GM04503 (cell line): ENCODE measurements at places on chromosomes 13 and 19.

- no peak for DNase-seq
Observed at GRCh38 chr19:1783874-1784273, 28.2 kb downstream of the ATP8B3 start.

DNA sequence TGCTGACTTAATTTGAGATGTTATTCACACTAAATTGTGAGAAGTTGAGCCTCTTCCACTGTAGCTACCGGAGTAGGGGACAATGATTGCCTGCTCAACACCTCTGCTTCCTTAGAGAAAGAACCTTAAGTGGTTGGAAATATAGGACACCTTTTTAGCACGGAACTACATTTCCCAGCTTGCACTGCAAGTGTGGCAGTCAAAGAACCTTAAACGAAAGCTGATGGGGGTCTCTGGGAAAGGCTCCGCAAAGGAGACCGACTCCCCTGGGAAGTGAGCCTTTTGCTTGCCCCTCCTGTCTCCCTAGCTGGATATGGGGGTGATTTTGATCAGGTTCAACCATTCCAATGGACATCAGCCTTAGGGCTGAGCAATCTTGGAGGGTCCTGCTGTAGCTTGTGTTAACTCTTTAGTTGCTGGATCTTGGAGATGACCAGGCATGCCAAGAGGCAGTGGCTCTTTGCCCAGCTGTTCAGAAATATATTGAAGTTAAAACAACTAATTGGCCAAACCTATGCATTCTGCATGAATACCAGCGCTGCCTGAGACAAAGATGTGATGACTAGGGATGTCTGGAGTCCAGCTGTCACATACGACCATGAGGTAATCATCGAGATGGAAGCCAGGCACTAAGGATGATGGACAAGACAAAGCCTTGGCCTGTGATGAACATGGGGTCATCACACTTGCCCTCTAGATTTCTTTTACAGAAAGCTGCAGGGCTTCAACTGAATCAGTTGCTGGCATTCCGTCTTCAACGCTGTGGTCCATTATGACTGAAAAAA lies 286.5 kb downstream of the FOXO1 start:
- no peak for DNase-seq

GRCh38 chr13:75829830-75830229 lies 193.7 kb downstream of the LMO7 start:
- DNase-seq: no peak

GRCh38 chr13:80157261-80157932 lies 183.5 kb downstream of the SPRY2 start:
- DNase-seq: no peak

- DNase-seq: no peak
Observed at GRCh38 chr13:73335944-73336343, 277.1 kb downstream of the KLF5 start.

- DNase-seq: no peak
Observed at GRCh38 chr19:10454267-10454666, 33.9 kb downstream of the PDE4A start.

- DNase-seq: peak; percentile 93
Observed at GRCh38 chr19:10817291-10818038, 18.5 kb downstream of the TMED1 start.

GRCh38 chr19:21604951-21605476 lies 99.6 kb downstream of the ZNF429 start:
- no peak for DNase-seq

GRCh38 chr13:66563076-66563475 lies 667.1 kb downstream of the PCDH9 start:
- no peak for DNase-seq

GRCh38 chr19:3122512-3122870 lies 13.3 kb upstream of the GNA15 start:
- DNase-seq: no peak

GRCh38 chr13:112891477-112892401 lies 77.3 kb upstream of the MCF2L start:
- no peak for DNase-seq

DNA sequence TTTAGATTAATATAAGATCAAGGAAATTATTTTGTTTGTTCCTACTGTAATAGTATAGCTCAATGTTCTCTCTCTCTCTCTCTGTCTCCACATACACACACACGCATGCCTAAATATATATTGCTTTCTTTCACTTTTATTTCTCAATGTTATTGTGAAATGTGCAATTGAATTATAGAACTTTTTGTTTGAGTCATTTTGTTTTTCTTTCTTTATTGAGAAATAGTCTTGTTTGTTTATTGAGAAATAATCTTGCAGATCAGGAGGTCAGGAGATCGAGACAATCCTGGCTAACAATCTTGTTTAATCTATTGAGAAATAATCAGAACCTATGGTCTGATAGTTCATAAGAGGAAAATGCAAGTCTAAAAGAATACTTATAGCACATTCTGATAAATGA lies 1581.3 kb downstream of the EFNB2 start:
- no peak for DNase-seq

- DNase-seq: no peak
Observed at GRCh38 chr19:6740589-6741343, 1.3 kb downstream of the TRIP10 start.

GRCh38 chr13:33355201-33355895 lies 69.8 kb upstream of the STARD13 start:
- DNase-seq: peak; percentile 26

GRCh38 chr19:39351537-39352064 lies 9.4 kb downstream of the SAMD4B start:
- DNase-seq: no peak

GRCh38 chr13:40549500-40550094 lies 116.8 kb downstream of the FOXO1 start:
- DNase-seq: peak; percentile 44

DNA sequence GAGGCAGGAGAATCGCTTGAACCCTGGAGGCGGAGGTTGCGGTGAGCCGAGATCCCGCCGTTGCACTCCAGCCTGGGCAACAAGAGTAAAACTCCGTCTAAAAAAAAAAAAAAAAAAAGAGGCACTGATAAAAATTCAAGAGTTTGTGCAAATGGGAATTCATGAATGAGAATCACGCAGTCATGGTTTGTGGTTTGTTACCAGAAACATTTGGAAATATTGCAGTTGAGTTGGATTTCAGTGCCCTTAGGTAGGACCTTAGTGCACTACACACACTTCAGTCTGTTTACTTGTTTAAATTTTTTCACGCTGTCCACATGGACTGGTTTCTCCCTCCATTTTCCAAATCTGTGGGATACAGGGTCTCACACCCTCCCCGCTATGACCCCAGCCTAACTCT lies 28.4 kb downstream of the ZNF844 start:
- DNase-seq: no peak

- no peak for DNase-seq
Observed at GRCh38 chr13:45737571-45738017, 35.5 kb downstream of the CBY2 start.

DNA sequence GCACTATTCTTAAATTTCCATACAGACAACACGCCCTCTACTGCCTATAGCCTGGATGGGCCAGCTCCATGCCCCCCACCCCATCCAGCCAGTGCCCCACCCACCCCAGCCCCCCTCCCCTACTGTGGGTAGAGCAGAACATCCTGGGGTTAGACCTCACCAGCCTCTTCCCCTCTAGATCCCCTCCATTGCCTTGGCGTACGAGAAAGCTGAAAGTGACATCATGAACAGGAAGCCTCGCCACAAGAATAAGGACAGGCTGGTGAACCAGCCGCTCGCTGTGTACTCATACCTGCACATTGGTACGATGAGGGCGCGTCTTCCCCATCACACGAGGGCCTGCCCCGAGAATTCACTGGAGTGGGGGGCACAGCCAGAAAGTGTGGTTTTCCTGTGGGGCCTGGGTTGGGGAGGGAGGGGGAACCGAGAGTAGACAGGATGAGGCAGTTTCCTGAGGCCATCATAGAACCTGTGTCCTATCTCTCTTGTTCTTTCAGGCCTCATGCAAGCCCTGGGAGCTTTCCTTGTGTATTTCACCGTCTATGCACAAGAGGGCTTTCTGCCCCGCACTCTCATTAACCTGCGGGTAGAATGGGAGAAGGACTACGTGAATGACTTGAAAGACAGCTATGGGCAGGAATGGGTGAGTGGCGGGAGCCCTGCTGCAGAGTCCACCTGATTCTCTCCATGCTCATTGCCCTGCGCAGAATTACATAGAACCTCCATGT lies 29.1 kb downstream of the ATP12A start:
- DNase-seq: no peak

DNA sequence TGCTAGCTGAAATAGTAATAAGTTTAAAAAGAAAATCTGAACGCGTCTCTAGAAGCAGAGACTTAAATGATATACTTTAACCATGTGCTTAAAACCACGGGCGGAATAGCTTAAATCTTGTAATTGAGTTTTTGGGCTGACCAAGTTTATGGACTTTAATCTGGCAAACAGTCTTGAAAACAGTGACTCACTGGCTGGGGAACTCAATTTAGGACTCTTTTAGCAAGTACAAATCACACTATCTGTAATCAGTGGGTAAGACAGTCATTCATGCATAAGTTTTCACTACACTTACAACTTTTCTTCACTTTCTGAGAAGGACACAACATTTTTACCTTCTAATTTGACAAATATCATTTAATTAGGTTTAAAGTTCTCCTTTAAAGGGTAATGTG lies 26.8 kb downstream of the ZNF627 start:
- peak; percentile 25 for DNase-seq

DNA sequence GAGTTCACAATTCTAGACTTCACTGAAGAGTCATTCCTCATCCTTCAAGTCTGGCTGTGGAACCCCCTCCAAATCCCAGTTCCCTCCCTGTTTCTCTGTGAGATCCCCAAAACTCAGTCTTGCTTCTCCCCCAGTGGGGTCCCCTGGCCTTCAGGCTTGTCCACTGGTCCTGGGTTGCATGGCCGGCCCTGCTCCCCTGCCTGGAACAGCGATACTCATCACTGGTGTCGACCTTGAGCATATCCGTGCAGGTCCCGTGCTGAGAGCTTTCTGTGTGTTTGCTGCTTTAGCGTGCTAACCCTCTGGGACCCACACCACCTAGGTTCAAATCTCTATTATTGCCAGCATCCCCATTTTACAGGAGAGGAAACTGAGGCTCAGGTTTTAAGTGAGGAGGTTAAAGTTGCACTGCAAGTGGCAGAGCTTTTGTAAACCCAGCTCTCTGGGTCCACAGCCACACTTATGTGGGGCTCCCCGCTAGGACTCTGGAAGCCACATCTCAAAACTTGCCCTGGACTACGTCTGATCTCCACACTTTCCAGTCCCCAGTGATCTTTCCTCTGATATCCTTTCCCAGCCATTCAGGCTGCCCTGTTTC lies 15.5 kb downstream of the LIPE start:
- no peak for DNase-seq

DNA sequence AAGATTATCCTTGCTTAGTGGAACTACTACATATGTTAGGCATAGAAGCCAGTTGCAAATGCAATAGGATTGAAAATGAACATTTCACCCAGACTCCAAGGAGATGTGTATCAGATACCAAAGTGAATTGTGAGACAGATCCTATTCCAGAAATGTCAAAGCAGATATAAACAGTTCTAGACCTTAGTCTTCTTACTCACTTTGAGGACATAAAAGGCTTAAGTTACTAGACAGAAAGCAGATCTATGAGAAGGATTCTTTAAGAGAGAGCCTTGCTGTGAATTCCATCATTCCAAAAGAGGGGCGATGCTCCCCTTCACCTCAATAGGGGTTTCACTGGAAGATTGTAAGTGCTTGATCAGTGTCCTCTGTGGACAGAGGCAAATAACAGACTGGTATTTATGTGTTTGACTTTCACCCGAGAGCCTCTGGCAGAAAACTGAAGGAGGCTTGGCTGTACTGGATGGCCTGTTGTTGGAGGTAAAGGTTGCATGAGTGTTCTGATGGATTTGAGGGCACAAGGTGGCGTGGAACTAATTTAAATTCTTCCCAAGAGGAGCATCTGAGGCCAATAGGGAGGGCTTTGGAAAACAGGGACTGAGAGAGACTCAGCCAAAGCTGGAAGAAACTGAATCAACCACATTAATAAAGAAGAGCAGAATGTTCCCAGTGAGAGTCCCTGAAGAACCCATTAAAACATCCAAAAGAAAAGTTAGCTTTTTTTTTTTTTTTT lies 194.8 kb downstream of the DCLK1 start:
- no peak for DNase-seq

- no peak for DNase-seq
Observed at GRCh38 chr13:58324161-58324560, 692.6 kb downstream of the PCDH17 start.

DNA sequence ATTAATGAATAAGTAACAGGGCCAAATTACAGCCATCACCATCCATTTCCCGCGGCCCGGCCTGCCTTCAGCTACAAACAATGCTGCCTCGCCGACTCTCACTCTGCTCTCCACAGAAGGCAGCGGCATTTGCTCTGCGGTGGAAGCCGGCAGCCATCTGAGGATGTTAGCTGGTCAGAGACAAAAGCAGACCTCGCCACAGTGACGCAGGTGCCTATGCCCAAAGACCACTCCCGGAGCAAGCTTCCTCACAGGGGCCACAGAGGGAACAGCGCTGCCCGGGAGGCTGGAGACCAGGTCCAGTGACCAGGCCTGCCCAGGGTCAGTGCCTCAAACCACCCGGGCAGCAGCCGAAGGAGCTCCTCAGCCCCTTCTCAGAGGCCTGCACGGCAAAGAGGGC lies 16.4 kb downstream of the PEPD start:
- DNase-seq: no peak

GRCh38 chr13:42375663-42376062 lies 103.7 kb downstream of the AKAP11 start:
- DNase-seq: no peak

- peak; percentile 92 for DNase-seq
Observed at GRCh38 chr13:79483086-79483706, 2.2 kb downstream of the NDFIP2 start.

- peak; percentile 11 for DNase-seq
Observed at GRCh38 chr13:19632915-19633478, 462 bp upstream of the MPHOSPH8 start.

DNA sequence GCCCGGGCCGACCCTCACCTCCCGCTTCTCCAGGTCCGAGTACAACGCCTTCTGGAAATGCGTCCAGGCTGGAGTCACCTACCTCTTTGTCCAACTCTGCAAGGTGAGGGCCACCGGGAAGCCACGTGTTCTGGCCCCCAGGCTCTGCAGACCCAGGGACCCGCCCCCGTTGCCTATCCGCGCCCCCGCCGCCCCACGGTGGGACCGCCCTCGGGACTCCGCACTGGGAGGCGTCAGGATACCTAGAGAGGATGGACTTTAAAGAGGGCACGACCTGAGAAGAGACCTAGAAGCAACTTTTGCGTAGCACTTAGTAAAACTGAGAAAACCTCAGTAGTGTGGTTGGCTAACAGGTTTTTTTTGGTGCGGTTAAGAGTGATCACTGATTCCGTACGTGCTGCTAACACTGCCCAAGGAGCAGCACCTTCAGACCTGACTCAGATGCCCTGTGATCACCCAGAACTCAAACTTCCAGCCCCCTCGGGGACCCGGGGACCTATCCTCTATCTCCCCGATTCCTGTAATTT lies 492 bp downstream of the TMEM147 start:
- no peak for DNase-seq
